ENCODE measurements at places on chromosomes 4 and X.

DNA sequence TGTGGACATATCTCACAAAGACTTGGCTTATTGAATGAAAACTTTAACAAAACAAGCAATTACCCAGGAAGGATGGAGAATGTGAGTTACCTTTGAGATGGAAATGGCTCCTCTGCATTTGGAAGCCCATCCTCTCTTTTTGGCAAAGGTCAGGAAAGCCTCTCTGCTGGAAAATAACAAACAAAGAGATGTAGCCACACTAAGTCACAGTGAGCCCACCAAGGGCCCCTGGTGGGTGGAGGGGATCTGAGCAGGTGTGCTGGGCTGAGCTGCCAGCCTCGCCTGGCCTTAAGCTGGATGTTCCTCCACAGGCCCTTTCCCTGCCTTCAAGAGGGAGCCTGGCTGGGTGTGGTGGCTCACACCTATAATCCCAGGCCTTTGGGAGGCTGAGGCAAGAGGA lies 269.2 kb downstream of the HNRNPD start:
- no peak for DNase-seq

- no peak for DNase-seq
These were observed 754.3 kb upstream of the MAGEB2 start for GRCh38 chrX:29461039-29461438.

DNA sequence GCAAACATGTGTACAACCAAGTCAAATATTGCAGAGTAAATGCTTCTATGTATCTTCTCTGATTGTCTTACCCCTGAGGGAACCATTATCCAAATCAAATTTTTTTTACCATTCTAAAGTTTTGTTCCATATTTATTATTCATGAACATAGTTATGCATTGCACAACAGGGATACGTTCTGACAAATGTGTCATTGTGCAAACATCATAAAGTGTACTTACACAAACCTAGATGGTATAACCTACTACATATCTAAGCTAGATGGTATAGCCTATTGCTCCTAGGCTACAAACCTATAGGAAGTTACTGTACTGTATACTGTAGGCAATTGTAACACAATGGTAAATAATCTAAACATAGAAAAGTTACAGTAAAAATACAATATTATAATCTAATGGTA lies 23.4 kb downstream of the BEX3 start:
- no peak for DNase-seq

DNA sequence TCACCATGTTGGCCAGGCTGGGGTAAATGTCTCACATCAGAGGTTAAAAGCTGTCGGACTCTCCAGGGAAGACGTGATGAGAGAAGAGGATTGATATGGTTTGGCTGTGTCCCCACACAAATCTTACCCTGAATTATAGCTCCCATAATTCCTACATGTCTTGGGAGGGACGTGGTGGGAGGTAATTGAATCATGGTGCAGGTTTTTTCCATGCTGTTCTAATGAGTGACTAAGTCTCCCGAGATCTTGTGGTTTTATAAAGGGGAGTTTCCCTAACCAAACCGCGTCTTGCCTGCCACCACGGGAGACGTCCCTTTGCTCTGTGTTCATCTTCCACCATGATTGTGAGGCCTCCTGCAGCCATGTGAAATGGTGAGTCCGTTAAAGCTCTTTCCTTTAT lies 64.4 kb downstream of the ASMT start:
- no peak for DNase-seq

DNA sequence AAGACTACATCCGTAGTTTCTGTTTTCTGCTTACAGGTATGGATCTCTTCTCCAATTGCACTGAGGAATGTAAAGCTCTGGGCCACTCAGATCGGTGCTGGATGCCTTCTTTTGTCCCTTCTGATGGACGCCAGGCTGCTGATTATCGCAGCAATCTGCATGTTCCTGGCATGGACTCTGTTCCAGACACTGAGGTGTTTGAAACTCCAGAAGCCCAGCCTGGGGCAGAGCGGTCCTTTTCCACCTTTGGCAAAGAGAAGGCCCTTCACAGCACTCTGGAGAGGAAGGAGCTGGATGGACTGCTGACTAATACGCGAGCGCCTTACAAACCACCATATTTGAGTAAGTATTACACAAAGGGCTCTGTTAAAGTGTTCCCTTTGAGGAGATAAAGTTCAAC lies 13.8 kb downstream of the PCDH10 start:
- peak; percentile 73 for DNase-seq

DNA sequence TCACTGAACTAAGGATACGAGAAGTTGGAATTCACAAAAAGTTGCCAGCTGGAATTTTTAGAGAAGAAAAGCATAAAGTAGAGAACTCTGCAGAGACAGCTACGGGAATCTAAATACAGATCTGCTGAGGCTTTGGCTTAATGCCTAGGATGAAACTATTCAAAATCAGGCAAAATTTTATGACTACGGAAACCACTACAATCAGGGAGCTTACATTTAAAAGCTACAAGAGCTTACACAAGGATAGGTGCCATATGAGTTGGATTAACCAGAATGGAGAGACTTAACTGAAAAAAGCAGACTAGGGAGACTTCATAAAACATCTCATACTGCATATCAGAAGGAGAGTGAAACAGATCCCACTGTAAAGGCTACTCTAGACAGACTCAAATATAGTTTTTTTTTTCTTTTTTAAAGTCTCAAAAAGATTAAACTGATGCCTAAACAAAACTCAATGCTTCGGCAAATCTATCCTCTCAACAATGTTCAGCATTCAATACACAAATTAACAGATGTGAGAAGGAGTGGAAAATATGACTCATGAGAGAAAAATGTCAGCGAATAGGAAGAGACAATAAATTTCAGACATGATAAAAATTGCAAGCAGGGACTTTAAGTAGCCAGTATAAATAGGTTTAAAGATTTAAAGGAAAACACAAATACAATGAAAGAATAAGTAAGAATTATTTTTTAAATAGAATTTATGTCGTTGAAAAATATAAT lies 586.1 kb downstream of the FSTL5 start:
- no peak for DNase-seq

DNA sequence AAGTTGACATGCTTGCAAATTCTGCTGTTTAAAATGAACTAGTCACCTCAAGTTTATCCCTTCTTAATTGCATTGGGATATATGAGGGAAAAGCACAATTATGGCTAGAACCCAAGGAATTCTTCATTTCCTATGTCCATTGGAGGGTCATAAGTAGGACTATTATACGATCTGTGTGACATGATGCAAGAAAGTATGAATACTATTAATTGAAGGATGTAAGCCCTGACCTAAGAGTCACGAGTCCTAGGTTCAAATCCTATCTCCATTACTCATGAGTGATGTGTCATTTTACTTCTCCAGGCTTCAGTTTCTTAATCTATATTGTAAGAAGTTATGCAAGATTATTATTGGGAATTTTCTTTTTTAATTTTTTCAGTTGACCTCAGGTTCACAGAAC lies 542.9 kb upstream of the GRIA3 start:
- DNase-seq, result no peak

DNA sequence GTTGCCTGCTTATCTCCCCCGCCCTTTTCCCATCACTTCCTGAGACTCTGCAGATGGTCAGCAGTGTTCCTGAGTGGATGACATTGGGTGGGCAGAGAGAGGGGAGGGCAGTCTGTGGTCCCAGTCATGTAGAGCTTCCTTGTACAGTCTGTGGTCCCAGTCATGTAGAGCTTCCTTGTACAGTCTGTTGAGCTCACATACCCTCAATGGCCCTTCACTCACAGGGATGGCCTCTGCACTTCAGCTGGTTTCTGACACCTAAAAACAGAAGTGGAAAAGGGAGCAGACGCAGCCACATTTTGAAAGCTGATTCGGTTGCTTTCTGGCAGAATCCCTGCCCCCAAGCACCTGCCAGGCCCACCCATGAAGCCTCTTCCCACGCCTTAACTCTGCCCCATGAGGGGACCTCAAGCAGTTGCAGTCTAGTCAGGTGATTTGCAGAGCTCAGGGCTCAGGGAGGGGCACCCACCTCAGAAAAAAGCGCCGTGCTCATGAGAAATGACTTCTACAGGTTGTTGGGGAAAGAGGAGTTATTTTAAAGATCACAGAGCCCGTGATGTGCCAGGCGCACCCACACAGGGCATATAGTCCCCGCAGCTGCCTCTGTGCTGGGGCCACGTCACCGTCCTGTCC lies 3.6 kb upstream of the TMEM271 start:
- DNase-seq, result no peak

Measured in head of caudate nucleus (tissue), 42 donors.